ENCODE measurements at places on chromosomes 4 and X.

- no peak for DNase-seq
These were observed 234.7 kb downstream of the COX7B2 start for GRCh38 chr4:46674326-46674725.

DNA sequence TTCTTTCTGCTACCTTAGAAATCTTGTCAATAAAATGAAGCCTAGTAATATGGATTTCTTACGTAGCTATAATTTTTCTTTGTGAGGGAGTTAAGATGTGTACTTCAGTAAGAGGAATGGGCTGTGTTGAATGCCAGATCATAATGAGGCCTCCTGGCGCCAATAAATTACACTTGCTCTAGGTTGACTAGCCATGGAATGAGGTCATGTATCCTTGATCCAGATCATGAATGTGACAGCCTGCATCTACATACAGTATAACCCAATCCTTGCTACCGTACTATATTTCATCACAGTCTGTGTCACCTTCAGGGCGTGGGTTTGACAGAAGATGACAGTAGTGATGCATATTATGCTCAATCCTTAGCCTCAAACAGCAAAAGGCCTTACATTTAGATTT, 36.2 kb downstream of the NHS start:
- no peak for DNase-seq

DNA sequence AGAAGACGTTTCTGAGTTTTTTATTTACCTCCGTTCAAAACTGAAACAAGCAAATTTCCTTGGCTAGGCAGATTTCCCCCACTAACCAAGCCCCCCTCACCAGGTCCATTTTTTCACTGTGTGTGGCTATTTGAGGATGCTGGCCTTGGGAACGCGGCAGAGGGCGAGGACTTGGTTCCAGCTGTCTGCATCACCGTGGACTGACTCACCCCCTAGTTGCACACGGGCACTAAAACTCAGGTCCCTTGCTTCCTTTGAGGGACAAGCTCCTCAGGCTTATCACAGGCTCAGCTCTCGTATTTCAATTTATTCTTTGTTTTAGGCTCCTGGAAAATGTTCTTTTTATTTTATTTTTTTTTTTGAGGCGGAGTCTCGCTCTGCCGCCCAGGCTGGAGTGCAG, 8.4 kb upstream of the MTNR1A start:
- no peak for DNase-seq

- no peak for DNase-seq
These were observed 333.8 kb downstream of the ANK2 start for GRCh38 chr4:113383111-113383785.

- DNase-seq = no peak
These were observed 146.7 kb upstream of the PSAPL1 start for GRCh38 chr4:7581477-7581876.

GRCh38 chr4:80070880-80071603, 2.0 kb downstream of the ANTXR2 start:
- no peak for DNase-seq

DNA sequence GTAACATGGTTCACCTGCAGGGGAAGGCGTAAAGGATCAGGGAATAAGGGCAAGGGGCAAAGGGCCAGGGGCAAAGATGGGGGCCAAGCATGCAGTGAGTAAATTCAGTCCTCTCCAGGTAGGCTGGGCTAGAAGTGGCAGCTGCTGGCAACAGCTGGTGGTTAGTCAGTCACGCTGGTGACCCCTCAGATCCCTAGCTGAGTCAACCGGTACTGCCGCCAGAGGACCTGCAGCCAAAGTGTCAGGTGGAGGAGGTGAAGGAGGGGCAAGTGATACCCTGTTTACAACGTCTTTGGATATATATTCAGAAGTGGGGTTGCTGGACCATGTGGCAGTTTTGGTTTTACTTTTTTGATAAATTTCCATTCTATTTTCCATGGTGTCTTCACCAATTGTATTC, 24.6 kb upstream of the NAP1L2 start:
- DNase-seq = no peak

Data from right cardiac atrium (tissue), 5 donors.